ENCODE measurements at places on chromosomes 6 and 20.

- DNase-seq: no peak
Measured at GRCh38 chr20:47667531-47668312, 117.6 kb downstream of the SULF2 start.

GRCh38 chr6:119533603-119534279, 184.2 kb upstream of the MAN1A1 start:
- DNase-seq: peak; percentile 82

- DNase-seq: no peak
Measured at GRCh38 chr20:61847420-61847748, 218.3 kb downstream of the TAF4 start.

DNA sequence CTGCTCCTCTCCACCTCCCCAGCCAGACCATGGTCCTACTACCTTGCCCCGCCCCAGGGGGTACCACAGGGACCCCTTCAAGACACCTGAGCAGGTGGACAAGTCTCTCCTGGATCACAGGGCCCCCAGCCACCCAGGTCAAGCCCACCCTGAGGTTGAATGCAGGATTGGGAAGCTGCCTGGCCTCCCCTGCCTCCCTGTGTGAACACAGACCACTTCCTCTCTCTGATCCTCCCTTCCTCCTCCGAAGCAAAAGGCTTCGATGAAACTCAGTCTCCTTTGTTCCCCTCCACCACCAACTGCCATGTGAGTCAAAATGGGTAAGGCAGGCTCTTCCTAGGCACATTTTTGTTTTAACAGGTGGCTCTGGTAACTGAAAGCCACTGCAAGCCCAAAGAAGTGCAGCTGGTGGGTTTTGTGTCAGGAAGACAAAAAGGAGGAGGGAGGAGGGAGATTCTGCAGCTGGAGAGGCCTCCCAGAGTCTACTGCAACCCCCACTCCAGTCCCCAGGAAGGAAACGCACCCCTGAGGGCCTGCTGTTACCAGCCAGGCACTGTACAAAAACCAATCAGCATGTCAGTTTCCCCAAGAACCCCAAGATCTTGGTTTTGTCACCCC, 5.4 kb downstream of the ADA start:
- peak; percentile 80 for DNase-seq

DNA sequence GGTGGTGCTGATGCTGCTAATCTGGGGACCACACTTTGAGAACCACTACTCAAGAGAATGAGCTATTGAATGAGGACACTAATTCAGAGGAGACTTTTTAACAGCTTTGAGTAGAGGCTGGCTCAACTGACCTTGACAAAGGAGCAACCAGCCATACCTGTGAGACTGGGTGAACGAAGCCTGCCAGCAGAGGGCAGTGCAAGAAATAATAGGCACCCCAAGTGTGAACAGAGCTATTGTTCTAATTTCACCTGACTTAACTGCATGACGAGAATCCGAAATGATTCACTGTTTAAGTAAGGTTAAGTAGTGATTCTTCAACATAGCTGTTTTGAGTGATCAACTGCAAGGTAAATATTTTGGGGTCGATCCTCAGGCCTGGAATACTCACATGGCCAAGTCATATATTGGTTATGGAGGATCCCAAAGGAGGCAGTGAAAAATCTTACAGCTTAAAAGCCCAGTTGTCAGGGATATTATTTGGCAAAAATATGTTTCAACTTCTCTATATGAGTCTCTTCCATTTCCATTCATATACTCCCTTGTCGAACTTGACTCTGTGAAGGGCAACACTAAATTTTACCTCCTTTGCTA, 550.5 kb upstream of the MARCKS start:
- no peak for DNase-seq

DNA sequence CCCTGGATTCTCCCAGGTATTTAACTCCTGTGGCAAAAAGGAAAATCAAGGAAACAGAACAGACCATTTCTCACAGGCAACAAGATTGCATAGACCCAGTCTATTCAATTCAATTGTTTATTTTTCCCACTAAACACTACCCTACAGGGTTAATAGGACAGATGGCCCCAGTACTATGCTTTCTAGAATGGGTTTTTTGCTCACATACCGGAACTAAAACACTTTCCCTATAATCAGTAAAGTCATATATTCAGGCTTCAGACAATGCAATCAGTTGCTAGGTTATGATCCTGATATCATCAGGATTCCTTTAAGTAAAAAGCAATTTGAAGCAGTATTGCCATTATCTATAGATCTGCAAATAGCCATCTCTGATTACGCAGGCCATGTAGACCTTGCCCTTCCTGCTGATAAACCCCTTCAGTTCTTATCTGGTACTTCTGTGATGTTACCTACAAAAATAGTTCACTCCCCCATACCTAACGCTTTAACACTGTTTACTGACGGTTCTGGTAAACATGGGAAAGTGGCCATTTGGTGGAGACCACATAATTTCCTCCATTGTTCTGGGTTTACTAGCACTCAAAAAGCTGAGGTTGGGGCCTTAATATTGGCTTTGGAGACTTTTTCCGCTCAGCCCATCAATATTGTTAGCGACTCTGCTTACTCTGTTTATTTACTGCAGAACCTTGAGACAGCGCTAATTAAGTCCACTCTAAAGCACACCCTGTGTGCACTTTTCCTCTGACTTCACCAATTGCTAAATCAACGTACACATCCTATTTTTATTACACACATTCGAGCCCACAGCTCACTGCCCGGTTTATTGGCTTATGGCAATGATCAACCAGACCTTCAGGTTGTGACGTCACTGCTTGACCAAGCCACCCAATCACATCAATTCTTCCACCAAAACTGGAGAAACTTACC, 666.0 kb downstream of the PHF3 start:
- DNase-seq: no peak

- DNase-seq: peak; percentile 73
Measured at GRCh38 chr6:87436435-87436834, 28.7 kb downstream of the CFAP206 start.

DNA sequence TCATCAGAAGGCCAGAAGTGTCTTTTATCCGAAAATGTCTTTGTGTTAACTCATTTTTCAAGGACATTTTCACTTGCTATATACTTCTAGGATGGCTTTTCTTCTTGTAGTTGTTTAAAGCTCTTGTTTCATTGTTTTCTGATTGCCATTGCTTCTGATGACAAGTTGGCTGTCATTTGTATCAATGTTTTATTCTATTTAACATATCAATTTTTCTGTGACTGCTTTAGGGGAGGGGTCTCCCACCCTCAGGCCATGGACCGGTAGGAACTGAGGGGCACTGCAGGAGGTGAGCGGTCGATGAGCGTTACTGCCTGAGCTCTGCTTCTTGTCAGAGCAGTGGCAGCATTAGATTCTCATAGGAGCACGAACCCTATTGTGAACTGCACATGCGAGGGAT, 65.8 kb downstream of the AK9 start:
- DNase-seq: no peak

DNA sequence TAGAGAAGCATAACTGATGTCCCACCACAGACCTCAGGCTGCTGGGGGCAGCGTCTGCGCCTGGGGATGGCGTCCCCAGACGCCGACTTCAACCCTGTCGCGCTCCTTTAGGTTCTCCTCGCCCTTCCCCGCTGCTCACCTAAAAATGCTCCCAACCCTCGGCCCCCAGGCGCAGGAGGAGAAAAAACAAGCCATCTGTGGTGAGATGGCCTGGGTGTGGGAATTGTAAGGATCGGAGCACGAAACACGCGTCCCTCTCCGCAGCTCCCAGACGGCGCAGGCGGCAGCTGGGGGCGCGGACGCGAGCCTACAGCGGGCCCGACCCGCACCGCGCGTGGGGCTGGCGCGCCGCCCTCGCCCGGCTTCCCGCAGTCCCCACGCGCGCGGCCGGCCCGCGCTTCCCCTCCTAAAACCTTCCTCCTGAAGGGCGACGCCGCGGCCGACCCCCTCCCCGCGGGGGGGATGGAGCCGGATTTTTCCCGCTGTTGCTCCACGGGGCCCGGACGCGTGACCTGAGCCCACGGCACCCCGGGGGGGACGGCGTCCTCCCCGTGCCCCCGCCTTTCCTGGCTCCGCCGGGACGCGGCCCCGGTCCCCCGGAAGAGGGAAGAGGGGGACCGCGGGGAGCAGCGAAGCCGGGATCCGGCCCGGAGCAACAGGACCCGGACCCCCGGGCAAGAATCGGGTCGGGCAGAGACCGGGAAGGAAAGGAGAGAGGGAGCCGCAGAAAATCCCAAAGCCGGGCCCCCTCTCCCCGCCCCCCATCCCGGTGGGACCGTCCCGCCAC, 611 bp downstream of the EPB41L2 start:
- no peak for DNase-seq

GRCh38 chr6:107353773-107354382, 105.5 kb downstream of the PDSS2 start:
- DNase-seq: peak; percentile 50

- peak; percentile 17 for DNase-seq
Measured at GRCh38 chr20:63206878-63207277, 9.1 kb downstream of the YTHDF1 start.

DNA sequence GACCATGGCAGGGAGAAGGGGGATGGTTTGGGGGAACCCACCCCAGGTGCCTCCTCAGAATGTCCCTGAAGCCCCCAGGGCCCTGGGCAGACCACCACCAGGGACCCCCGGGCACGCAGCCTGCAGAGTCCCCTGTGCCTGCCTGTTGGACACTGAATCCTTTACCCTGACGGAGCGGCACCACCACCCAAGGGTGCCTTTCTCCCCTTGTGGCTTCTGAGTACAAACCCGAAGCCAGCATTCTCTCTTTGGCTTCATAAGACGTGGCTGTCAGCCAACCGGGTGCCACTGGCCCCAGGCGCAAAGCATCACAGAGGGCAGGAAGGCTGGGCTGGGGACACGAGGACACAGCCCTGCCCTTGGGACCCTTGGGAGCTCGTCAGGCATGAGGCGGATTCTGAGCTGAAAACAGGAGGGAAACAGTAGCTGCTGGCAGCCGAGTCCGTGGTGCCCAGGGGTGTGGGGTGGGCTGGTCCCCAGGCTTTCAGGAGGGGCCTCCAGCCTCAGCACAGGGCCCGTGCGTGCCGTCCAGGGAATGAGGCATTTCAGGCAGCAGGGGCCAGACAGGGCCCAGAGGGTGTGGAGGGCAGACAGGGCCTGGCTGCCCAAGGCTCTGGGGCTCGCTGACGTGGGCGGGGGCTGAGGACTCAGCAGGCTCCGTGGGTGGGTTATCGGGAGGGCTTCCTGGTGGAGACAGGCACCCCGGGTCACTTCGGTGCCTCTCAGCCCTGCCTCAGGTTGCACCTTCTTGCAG, 3.5 kb downstream of the COL9A3 start:
- DNase-seq: no peak

DNA sequence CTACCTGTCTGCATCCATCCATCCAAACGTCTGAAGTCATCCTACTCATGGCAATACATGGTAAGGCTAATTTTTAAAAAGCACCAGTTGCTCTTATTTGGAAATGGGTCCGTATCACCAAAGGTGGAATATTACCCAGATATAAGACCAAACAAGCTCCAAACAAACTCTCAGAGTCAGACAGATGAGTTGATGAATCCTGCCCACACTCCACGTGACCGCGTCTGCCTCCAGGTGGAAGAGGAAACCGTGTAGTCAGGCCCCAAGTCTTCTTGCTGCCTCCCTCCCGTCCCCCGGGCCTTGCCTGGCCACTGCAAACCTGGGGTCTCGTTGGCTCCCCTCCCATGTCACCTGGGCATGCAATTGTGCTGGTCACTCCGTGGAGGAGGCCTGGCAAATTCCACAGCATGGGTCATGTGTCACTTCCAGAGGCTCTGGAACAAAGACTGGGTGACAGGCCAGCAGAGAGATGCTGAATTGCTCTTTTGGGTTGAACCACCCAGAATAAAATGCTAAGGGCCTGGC, 31.8 kb downstream of the CTCFL start:
- no peak for DNase-seq

DNA sequence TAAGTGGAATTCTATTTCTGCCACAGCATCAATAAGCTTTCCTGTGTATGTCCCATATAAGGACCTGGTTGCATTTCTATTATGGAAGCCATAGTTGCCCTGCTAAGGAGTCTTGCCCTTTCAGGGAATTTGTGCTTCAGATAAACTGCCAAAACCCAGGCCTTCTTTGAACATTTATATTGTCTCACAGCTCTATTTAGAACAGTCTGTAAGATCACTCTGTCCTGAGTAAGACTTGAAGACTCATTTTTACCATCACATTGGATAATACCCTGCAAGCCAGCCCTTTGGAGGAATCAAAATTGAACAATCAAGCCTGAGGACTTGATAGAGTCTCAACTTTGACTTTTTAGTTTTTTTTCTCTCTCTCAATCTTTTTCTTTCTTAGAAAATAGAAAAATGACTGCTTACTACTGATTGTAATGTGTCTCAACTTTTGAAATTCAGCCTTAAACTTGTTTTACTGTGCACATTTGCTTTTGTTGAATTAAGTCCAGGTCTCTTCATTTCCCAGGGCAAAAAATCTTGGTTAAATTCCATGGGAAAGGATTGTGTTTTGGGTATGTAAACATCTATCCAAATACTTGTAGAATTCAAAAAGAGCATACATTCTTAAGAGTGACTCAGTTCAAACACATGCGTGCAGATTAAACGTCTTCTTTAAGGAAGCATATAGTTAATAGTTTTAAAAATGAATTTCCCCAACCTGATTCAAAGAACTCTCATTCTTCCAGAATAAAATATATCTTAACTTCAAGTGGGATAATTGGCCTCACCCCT, 91.2 kb downstream of the PLCB1 start:
- DNase-seq: peak; percentile 94

- DNase-seq: peak; percentile 21
Measured at GRCh38 chr6:34888874-34889555, at the start of gene ANKS1A. Gene ANKS1A (plus strand): TSS chr6:34889255. CDS start chr6:34889403, 148 bp downstream.

GRCh38 chr6:141244366-141244765, 888.4 kb upstream of the GJE1 start:
- DNase-seq: no peak

DNA sequence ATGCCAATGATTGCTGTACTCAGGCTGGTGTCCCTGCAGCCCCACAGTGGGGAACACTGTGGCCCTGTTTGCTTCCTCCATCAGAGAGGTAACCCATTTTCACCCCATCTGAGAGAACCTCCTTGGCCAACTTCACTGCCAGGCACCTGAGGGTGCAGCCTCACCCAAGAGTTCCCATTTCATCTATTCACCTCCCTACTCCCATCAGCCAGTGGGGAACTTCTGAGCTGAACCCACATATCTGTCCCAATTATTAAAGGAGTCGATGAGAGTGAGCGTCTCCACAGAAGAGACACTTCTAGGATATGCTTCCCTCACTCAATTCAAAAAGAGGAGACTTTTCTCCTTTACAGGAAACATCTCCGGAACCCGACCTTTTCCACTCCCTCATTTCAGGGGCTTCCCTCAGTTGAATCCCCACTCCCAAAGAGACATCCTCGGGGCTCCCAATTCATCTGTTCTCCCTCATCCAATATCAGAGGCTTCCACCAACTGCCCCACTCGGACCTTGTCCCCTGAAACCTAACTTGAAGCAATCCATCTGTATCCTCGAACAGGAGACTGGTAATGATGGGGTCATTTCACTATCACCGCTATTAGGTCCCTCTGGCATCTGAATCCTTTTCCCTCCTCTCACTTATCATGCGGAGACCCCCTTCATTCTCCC, 988 bp downstream of the UBE2V1 start:
- no peak for DNase-seq

Measured in IMR-90 (cell line).